Stimulated activated CD4-positive, alpha-beta T cell treated with anti-CD3 and anti-CD28 coated beads, Interleukin-12 subunit alpha, Interleukin-12 subunit beta, amount 100 ng/mL, for 24 hours (primary cell): ENCODE measurements at places on chromosomes 2 and 18.

- DNase-seq: no peak
These were observed 96.0 kb downstream of the CNTNAP5 start for GRCh38 chr2:124121106-124121505.

- DNase-seq: no peak
These were observed 175.8 kb upstream of the MSH6 start for GRCh38 chr2:47607005-47607679.

DNA sequence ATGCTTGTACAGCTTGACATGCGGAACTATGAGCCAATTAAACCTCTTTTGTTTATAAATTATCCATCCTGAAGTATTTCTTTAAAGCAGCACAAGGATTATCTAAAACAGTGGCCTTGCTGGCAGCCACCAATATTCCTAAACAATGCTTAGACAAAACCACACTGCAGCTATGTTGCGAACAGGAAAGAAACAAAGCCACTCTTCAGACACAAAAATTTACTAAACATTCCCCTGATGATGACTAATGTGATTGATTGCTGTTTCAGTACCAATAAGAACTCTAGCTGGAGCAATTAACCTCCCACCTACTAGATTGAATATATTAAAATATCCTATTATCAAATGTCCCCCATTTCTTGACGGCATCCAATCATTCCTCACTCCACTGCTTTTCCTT lies 325.8 kb upstream of the REG3G start:
- no peak for DNase-seq

- DNase-seq: no peak
These were observed 175.0 kb downstream of the TRABD2A start for GRCh38 chr2:84705858-84706257.

GRCh38 chr2:148255929-148256328 lies 235.0 kb downstream of the MBD5 start:
- no peak for DNase-seq

GRCh38 chr2:158045362-158045761 lies 56.3 kb upstream of the UPP2 start:
- DNase-seq: no peak

DNA sequence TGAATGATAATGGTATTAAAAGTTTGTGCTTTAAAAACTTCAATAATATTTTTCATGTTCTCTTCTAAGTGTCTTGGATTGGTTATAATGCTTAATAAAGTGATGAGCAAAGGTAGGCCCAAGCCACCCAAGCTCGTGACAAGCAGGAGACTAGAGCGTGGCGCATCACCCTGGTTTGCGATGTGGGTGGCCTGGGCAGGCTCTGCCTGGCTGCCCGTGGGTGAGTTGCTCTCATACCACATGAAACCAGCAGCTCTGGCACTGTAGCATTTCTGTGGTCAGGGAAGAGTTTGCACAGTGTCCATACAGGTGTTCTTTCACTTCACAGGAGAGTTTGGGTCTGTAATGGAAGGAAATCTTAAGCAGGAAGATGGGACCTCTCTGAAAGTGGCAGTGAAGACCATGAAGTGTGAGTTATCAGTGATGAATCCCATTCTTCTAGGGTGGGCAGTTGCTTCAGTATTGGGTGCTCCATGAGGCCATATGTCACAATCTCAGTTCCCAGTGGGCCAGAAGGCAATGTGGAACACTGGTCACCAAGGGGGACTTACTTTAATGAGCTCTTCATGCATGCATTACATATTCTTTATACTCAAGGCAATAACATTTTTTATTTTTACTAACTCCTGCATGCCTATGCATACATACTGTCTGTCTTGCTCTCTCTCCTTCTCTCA lies 51.4 kb upstream of the TMEM87B start:
- no peak for DNase-seq

DNA sequence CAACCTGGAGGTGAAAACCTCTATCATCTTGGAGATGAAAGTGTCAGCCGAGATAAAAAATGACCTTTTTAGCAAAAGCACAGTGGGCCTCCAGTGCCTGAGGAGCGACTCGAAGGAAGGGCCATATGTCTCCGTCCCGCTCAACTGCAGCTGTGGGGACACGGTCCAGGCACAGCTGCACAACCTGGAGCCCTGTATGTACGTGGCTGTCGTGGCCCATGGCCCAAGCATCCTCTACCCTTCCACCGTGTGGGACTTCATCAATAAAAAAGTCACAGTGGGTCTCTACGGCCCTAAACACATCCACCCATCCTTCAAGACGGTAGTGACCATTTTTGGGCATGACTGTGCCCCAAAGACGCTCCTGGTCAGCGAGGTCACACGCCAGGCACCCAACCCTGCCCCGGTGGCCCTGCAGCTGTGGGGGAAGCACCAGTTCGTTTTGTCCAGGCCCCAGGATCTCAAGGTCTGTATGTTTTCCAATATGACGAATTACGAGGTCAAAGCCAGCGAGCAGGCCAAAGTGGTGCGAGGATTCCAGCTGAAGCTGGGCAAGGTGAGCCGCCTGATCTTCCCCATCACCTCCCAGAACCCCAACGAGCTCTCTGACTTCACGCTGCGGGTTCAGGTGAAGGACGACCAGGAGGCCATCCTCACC lies 90.2 kb downstream of the SH3BP4 start:
- DNase-seq: no peak

- no peak for DNase-seq
These were observed at the start of gene CSRNP3 for GRCh38 chr2:165469417-165469816. Gene CSRNP3, plus strand, starts transcription at chr2:165469698. Its CDS starts 125,368 bp downstream, at chr2:165595066.

- DNase-seq: no peak
These were observed 289.3 kb downstream of the CELF4 start for GRCh38 chr18:37276111-37276890.

DNA sequence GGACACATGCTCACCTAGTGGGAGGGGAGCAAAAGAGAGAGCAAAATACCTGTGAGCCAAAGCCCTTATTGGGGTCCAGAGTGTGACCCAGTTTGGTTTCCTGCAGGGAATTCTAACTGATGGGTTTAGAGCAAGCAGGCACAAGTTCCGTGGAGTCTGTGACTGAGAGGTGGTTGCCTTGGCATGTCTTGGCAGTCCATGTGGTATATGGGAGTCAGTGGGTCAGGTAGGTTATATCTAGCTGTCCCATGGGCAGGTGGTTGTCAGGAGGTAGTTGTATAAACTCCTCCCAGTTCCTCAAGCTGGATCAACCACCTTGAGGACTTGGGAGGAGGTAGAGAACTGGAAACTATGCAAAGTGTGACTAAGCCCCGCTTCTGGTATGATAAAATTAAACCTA lies 452.8 kb upstream of the VWC2L start:
- no peak for DNase-seq
